NCI-H526 treated with DMSO at 0.1 percent for 48 hours (cell line): ENCODE measurements at places on chromosomes 12 and 14.
A peak's percentile ranks its signal among the peaks of the same experiment; 100 is the strongest.

GRCh38 chr14:98893675-98894074 is 378.3 kb downstream of the BCL11B start:
- DNase-seq = no peak

DNA sequence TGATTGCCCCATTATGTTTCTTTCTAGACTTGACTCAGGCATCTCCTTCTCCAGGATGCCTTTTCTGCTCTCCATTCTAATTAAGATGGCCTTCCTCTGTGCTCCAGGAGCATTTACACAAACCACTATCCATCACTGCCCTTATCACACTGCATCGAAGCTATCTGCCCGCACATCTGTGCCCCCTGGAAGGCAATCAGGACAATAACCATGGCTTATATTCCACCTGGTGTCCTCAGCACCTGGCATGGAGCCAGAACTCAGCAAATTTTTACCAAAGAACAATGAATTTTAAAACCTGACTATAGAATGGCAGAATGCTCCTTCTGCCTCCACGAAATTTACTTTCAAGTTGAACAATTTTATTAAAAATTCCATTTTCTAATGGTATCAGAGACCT is 465.8 kb downstream of the APAF1 start:
- DNase-seq = no peak

- DNase-seq = no peak
These were observed 43.4 kb upstream of the PIK3C2G start for GRCh38 chr12:18217966-18218365.

- DNase-seq = no peak
These were observed 115.9 kb downstream of the SLC25A21 start for GRCh38 chr14:37056473-37056872.

- DNase-seq = peak; percentile 78
These were observed 59.3 kb downstream of the DNAI7 start for GRCh38 chr12:25135531-25136154.

DNA sequence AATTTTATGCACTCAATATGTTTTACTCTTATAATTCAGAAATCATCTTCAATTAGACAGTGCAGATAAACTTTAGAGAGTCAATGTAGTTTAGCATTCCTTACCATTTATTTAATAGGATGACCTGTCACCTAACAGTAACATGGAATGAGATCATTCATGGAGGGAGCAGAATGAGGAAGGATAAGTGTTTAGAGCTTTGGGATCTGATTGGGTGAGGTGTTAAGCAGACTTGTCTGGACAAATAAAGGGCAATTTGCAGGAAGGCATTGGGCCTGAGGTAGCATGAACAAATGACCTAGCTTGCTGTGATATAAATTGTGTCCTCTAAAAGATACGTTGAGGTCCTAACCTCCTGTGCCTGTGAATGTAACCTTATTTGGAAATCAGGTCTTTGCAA is 187.4 kb downstream of the C12orf42 start:
- DNase-seq = no peak

DNA sequence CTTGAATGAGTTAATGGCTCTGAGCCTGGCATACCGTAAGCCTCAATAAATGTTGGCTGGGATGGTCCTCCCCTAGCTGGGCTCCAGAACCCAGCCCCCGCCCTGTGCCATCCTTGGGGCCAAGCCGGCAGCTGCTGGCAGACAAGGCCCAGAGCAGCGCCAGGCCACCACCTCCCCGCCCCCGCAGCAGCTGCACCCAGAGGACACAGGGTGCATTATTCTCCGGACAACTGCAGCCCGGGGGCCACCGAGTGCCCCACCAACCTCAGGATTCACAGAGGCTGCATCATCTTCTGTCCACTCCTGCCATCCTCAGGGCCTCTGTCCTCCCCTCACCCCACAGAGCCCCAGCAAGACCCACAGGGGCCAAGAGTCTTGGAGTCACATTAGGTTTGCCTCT is 92.7 kb downstream of the NCOR2 start:
- no peak for DNase-seq

- DNase-seq = no peak
These were observed 181.9 kb downstream of the SLC15A5 start for GRCh38 chr12:16095531-16096110.

- no peak for DNase-seq
These were observed 34.8 kb upstream of the TESC start for GRCh38 chr12:117134059-117134458.

DNA sequence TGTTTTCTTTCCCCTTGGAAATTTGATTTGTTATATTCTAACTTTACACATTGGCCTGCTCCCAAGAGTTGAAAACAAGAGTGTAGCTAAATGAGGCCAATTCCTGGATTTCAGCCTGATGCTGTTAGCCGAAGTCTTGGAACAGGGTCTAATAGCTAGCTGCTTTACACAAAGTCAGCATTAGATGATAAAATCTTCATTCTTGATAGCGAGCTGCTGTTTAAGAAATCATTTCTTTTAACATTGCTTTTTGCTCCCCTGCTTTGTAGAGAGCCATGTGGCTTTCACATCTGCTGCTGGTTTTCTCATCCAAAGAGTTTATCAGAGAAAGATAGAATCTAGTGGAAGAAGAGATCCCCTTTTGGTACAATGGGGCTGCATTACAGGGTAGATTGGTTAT is 22.3 kb downstream of the FBXW8 start:
- no peak for DNase-seq

- DNase-seq = no peak
These were observed 848.0 kb upstream of the USP15 start for GRCh38 chr12:61412201-61412600.

DNA sequence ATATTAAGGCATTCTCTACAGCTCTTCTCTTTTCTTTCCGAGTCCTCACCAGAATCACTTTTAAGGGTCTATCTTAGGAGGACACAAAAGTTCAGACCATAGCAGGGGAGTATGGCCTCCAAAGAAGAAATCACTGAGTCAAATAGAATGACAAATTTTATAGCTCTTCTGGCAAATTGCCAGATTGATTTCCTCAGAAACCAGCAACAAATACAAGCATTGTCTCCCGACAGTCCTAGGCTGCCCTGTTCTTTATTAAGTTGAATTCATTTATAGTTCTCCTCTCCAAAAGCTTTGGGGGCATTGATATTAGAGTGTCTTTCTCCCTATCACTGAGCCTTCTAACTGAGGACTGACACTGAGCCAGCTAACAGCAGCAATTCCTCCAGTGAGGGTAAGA is 156.4 kb upstream of the FRMD6 start:
- no peak for DNase-seq

DNA sequence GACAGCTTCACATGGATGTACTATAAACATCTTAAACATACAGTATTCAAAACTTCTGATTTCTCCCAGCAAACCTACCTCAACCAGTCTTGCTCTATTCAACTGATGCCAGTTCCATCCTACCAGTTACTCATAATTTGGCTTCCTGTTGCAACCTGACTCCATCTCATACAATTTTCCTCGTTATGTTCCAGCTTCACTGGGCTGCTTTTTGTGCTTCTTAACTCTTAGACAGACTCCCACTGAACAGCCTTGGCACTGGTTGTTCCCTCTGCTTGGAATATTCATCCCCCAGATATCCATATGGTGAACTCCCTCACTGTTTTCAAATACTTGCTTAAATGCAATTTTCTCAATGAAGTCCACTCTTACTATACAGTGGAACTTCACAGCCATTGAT is 249.2 kb downstream of the AEBP2 start:
- DNase-seq = no peak

- peak; percentile 7 for DNase-seq
These were observed at the start of gene STXBP6 for GRCh38 chr14:25049568-25050268. Gene STXBP6 (minus strand): TSS chr14:25050147. CDS start chr14:24974818, 75,329 bp downstream.

GRCh38 chr14:28220391-28220790 is 546.2 kb upstream of the FOXG1 start:
- no peak for DNase-seq

- DNase-seq = no peak
These were observed 167.7 kb upstream of the AMIGO2 start for GRCh38 chr12:47247418-47247817.

DNA sequence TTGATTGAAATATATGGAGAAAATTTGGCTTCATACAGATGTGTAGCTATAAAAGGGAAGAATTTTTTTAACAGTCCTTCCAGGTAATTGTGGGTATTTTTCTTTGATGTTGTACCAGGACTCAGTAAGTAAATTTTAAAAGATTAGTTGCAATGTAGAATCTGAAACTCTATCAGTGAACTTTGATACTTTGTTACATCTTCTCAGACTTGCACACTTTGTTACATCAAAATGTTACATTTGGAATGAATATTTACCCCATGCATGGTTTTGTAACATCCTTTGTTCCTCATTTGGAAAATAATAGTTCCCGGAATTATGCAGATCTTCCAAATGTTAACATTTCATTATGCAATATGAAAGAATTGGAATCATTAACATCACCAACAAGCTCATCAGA is 13.8 kb downstream of the MTHFD1 start:
- DNase-seq = no peak

- no peak for DNase-seq
These were observed at the start of gene ADSS1 for GRCh38 chr14:104723651-104724406. Gene ADSS1 (plus strand): TSS chr14:104724229. CDS start chr14:104724271, 42 bp downstream.

DNA sequence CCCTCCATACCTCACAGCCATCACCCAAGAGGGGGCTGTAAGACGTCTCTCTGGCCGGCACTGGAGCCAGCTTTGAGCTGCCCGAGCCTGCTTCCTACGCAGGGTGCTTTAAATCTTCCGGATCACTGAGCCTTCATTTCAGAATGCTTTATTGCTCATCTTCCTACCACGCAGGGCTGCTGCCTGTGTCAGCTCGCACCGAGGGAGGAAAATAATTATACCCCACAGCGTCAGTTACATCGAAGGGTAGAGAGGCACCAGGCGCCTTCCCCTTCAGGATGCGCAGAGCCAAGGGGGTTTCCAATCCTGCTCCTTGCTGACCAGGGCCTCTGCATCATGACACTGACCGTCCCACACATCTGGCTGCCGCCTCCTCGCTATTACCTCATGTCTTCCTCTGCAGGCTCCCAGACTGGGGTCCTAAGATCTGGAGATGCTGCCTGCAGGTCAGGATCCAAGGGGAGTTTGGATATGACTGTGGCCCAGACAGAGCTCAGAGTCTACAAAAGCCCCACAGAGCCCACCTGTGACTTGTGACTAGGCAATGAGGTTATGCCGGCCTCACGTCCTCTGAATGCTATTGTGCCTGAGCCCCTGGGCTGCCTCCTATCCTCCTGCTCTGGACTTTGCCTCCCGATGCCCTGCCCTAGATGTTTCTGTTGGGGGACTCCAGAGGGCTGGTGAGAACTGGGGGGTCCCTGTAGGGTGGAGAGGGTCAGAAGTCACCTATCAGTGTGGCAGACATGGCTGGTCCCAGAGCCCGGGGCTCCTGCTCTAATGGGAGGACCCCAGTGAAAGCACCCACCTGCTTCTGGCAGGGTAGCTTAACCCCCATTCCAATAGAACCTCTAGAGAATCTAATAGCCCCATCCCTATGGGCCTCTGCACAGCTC is 220.3 kb upstream of the RTL1 start:
- DNase-seq = no peak

- DNase-seq = no peak
These were observed 393.6 kb downstream of the DPF3 start for GRCh38 chr14:72500234-72500838.

DNA sequence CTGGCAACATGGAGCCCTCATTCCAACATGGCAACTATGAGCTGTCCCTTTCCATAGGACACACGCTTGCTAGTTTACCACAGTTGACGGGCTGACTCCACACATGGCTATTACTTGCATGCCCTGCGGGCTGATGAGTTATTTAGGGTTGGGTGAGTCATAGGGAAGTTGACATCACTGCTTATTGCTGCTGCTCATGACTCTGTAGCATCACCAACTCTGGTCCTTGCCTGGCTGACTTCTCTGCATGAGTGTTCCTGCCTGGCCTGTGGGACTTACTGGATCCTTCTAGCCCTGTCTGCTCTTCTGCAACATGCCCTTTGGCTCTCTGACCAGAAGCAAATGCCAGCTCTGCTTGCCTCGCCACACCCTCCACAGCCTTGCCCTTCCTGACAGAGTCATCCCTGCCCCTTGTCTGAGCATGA is 199.5 kb downstream of the ANO6 start:
- DNase-seq = no peak

DNA sequence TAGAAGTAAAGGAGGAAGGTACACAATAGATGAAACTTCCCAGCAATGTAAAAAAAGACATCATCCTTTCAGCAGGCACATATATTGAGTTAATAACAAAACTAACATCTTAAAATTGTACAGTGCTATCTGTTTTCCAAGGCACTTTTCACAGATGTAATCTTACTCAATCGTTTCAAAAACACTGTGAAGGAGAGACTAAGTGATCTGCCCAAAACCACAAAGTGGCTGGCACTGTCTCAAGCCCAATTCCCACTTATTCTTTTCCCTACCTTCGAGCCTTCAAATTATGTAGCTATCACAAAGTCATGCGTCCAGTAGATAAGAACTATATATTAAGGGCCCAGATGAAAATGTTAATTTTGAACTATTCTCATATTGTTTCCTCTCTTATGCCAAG is 193.6 kb upstream of the RASSF8 start:
- DNase-seq = no peak

DNA sequence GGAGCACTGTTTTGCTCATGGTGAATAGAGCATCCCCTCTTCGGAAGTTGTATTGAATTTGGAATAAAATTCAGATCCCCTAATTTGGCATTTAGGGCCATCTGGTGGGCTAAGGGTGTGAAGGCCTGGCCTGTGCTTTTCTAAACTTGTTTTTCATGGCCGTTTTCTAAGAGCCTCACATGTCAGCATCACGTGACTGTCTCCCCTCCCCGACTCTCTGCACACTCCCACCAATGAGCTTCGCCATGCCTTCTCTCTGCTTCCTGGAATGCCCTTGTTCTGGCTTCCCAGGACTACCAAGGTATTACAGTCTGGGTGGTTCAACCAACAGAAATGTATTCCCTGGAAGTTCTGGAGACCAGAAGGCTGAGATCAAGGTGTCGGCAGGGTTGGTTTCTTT is 85.3 kb downstream of the PRIMA1 start:
- DNase-seq = no peak

GRCh38 chr12:8057306-8057705 is 8.9 kb downstream of the C3AR1 start:
- no peak for DNase-seq

GRCh38 chr12:84165998-84166571 is 746.5 kb downstream of the SLC6A15 start:
- no peak for DNase-seq
